Upper lobe of right lung (tissue), 1 donor: ENCODE measurements at places on chromosomes 12 and 14.

DNA sequence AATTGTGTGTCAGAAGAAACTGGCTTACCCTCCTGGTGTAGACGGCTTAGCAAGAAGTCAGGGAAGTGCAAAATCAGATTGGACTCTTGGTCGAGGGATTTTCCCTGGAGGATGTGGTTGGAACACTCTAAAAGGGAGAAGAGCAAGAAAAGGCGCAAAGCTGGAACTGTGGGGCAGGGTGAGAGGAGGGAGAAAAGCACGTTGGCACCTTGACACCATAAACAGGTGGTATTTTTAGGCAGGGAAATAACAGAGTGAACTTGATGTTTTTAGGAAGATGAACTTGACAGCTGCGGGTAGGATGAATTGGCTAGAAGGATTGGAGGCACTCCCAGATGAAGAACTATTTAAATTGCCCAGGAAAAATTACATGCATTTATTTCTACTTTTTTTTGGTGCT lies 67.7 kb downstream of the HCAR2 start:
- DNase-seq = no peak

DNA sequence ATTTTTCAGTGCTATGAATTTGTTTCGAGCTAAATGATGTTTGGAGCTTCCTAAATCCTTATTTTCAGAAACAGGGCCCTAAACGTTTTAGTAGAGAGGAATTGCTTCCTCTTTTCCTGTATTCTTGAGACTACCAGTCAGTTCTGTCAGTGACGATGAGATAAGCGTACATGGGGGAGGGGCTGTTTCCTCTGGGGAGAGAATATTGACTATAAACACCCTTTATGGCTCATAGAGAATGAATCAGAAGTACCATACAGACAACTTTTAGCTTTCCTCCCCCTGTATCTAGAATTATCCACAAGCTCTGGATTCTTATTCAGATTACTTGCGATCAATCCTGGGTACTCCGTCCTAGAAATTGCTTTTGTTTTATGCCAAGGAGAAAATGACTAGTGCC lies 5.1 kb downstream of the TBK1 start:
- DNase-seq = no peak

DNA sequence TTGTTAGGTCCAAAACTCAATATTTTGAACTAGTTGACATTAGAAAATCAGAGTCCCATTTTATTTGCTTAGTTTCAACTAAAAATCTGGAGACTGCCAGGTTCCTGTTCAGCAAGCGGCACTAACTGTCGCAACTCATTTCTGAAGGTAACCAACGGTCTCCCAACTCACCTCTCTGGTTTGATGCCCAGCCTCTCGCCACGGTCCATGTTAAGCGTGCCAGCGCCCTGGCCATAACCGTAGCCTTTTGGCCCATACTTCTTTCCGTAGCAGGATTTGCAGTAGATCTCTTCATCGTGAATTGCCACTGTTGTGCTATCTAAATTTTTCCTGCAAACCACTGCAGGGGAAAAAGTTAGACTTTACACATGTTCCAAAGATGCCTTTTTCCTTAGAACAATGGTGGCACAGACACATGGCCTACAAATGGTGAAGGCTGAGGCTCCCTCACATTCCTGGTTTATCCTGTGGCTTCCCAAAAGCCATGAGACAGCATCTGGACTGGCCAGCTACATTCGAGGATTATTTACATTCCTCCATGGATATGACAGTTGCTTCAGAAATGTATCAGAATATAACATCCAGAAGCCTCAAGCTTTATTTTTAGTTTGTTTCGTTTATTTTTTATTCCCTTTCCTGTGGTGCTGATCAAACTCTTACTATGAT lies 15.7 kb downstream of the CSRP2 start:
- DNase-seq = no peak

GRCh38 chr12:3263939-3264922 lies 187.1 kb downstream of the TSPAN9 start:
- no peak for DNase-seq

GRCh38 chr12:100267603-100268281 lies 765 bp downstream of the SCYL2 start:
- no peak for DNase-seq
